ENCODE measurements at places on chromosomes 1 and 21.

GRCh38 chr1:244011786-244012185, 39.3 kb upstream of the ZBTB18 start:
- peak; percentile 4 for DNase-seq

DNA sequence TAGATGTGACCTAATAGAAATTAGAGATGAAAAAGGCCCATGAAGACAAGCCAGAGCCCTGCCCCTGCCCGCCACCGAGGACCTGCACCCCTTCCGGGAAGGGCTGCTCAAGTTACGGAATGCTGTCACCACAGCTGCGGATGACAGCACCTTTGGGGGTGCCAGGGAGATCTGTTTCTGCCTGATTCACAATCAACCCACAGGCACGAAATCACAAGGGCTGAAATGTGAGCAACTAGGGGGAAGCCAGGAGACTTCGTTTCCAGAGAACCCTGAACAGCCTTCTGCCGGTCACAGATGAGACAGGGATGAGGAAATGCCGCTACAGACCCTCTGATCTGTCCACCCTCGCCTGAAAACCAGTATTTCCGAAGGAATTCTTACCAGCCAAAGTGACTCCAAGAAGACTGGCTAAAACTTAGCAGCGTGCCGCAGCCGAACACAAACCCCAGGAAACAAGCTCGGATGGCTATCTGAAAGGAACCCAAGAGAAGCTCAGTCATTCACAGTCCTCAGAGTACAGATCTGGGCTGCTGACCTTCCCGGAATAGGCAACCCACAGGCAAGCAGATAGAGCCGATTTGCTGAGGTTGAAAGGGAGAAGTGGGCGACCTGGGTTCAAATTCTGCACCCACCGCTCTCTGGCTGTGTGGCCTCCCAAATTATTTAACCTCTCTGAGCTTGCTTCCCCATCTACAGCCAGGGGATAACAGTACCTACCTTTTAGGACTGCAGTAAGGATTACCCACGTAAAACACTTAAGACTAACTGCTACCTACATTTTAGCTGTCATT, 1.1 kb downstream of the ICMT start:
- peak; percentile 65 for DNase-seq

DNA sequence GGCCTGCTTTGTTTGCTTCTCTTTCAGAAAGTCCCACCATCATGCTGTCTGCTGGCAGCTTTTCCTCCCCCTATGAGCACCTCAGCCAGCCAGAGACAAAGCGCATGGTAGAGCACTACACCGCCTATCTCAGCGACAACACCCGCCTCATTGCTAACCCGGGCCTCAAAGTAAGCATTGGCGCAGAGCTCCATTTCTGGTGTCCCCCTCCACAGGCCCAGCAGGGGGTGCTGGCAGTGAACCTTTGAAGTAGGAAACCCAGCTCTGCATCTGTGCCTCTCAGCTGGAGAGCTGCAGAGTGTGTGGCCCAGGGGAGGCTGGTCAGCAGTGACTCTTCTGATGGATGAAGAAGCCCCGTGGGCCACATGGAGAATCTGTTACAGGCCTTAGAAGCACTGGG, 81.2 kb upstream of the RAVER2 start:
- peak; percentile 15 for DNase-seq

DNA sequence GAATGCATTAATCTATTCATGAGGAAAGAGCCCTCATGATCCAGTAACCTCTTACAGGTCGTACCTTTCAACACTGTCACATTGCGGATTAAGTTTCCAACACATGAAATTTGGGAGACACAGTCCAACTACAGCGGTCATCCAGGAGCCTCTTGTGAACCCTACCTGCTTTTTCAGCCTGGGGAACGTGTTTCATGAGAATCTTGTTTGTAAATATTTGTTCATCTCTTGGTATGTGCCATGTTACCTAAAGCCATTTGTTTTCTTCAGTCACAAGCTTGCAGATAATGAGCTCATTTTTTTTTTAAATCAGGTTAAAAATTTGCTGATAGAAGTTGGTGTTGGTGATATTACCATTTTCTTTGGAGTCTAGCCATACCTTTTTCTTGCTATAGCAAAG, 37.2 kb upstream of the PDC start:
- no peak for DNase-seq

DNA sequence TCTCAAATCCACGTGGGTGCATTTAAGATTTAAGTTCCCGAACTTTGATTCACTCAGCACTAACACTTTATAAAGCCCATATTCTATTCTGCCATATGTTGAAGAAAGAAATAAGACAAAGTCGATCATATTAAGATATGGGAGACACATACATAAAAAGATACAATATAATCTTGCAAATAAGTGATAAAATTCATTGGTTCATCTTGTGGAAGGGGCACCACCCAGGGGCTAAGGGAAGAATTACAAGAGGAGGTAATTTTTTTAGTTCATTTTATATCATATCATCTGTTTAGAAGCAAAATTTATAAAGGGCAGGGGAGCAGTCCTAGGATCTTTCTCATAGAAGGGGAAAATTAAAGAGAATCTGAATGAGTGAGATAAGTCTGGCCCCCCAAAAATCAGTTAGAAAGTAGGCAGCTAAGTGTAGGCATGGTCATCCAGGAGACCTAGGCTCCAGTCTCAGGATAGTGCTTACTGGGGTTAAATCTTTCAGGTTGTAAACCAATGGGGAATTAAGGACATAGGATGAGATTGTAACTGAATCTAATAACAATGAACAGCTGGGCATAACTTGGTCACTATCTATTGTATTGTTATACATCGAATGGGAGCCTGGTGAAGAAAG, 124.2 kb upstream of the L1TD1 start:
- no peak for DNase-seq

DNA sequence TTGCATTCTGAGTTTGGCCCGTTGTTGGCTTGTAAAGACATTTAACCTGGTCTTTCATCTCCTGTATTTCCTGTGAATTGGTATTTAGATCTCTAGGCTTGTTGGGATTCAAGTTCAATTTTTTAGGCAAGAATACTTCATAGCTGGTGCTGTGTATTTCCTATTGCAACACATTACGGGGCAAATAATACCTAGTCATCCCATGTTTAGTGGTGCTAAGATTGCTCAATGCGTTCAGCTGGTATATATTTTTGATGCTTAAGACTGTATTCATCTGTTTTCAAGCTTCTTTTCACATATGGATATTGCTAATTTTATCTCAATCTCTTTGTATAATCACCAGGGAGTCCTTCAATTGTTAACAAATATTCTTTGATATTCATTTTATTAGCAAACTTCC, 87.5 kb upstream of the ZBTB18 start:
- DNase-seq = no peak

DNA sequence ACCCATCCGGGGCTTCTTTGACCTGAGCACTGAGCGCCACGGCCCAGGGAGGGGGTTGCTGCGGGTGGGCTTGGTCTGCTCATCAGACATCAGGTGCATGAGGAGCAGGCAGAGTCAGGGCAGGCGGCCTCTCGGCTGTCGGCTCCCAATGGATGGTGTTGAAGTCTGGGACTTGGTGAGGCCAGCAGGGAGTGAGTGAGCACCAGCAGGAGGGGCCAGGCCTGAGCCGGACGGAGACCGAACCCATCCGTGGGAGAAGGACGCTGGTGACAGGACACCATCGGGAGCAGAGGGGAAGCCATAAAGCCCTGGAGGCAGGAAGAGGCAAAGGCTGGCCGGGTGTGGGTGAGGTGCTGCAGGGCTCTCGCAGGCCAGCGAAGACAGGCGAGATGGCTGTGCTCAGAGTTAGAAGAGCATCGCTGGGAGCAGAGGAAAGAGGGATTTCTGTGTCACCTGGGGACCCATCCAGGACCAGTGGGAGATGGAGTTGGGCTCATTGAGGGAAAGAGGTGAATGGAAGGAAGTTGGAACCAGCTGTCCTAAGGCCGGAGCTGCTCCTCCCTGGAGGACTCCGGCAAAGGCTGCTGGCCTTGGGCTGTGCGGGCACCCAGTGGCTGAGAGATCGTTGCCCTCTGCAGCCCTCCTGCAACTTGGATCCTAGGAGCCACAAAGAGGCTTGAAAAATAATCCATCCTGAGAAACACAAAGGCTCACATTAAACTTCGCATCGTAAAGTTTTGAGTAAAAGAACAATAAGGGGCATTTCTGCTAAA, 49.9 kb downstream of the PDE9A start:
- DNase-seq = no peak

DNA sequence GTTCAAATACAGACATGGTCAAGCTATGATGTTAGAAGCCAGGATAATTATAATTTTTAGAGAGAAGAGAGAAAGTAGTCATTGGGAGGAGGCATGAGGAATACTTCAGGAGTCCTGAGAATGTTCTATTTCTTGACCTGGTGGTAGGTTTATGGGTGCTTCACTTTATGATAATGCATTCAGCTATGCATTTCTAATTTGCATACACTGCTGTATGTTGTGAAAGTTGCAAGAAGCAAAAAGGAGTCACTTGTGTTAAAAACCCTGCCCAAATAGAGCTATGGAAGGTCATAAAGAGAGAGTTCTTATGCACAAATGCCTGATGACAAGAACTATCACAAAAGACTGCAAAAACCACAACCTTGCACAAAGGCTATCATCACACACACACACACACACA, 45.3 kb downstream of the APCS start:
- no peak for DNase-seq

DNA sequence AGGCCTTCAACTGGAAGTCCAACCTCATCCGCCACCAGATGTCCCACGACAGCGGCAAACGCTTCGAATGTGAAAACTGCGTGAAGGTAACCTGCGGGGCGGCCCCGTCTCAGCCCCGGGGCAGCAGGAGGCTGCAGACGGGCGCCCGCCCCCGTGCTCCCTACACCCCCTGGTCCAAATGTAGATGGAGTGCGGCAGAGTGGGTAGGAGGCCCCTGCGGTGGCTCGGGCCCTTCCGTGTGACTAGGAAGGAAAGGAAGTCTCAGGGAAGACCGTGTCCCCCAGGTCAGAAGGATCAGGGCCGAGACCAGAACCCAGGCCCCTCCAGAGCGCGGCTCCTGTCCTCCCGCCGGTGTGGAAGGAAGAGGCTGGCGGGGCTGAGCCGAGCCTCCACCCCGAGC, 49.7 kb upstream of the ARHGEF16 start:
- DNase-seq = no peak

DNA sequence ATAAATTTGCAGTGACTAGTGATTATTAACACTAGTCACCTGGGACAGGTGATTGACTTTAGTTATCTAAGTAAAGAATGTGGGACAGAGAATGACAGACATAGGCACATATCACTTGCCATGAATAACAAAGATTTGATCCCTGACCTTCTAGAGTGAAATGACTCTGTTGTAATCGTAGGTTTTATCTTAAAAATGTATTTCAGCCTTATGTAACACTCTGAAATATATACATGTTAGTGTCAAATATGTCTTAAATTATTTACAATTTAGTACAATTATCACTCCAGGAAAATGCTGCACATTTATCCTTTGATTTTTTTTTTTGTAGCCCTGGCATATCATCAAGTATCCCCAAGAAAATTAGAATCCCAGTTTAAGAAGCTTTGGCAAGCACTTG, 186.4 kb upstream of the PTGFR start:
- no peak for DNase-seq

- no peak for DNase-seq
These were observed 140.5 kb upstream of the KLHDC7A start for GRCh38 chr1:18340158-18340764.

DNA sequence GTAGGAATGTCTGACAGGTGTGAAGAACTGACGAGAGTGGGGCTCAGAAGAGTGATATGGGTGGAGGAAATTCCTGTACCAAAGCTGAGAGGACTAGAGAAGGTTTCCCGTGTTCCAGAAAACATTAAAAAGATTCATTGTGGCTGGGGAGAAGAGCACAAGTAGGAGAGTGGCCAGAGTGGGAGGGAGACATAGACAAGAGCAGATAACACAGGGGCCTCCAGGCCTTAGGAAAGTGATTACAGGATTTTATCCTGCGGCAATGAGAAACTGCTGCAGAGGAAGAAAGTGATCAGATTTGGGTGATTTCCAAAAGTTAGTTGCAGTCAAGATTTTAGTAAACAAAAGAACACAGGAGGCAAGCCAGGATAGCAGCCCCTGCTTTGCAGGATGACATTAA, 7.9 kb downstream of the C8B start:
- DNase-seq = no peak

GRCh38 chr21:44914176-44914874, 6.4 kb downstream of the ITGB2 start:
- no peak for DNase-seq

GRCh38 chr1:227318853-227319607, 738 bp upstream of the CDC42BPA start:
- DNase-seq = peak; percentile 92

GRCh38 chr1:117244971-117245370, 34.2 kb upstream of the VTCN1 start:
- no peak for DNase-seq

DNA sequence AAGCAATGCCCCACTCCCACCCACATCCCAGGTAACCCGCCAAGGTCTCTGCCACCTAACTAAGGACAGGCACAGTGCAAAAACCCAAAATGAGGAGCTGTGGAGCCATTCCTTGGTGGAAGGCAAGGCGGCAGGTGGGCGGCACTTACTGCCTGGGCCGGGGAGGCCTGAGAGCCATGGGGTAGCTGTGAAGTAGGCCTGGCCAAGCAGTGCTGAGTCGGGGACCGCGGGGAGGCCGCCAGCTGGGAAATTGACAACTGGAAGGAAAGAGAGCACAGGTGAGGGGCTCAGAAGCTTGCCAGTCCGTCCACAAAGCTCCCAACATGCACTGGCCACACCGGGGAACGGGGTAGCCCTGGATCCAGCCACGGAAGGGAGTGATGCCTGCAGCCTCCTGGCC, 85.3 kb downstream of the NPHP4 start:
- DNase-seq = no peak

DNA sequence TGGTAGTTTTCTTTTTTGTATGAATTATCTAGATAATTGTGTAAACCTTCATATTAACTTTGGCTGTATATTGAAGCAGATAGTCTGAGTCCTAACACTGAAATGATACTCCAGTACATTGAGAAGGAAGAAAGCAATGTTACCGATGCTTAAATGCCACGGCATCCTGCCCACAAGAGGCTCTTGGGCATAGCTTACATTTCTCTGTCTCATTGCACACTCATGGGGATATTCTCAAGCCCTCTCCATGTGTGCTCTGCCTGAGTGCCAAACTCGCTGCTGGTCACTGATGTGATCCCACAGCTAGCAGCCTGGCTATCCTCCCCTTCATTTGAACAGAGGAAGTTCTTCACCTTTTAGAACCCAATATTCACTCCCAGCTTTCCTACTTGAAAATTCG, 179.4 kb downstream of the TGFB2 start:
- DNase-seq = no peak

- DNase-seq = peak; percentile 72
These were observed 25.3 kb upstream of the SIPA1L2 start for GRCh38 chr1:232655028-232655745.

- DNase-seq = no peak
These were observed 127.0 kb upstream of the VAMP3 start for GRCh38 chr1:7644086-7644485.

GRCh38 chr1:85343612-85344255, 67.3 kb upstream of the BCL10 start:
- no peak for DNase-seq

All from kidney (tissue), 22 donors.